ENCODE measurements at places on chromosomes 11 and 22.

DNA sequence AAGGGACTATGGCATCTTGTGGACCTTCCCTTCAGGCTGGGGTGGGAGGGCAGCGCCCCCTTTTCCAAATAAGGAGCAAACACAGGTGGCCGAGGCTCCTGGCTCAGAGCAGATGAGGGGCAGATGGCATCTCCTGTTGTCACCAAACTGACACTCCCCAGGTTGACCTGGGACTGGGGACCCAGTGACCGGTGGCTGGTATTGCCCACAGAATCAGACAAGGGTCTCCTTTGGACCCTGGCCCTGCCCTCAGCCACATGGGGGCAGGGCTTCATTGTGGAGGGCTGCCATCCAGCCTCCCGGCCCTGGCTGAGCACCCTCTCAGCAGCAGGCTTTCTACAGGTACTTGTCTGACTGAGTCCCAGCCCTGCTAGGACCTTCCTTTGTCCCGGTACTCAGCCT, 842 bp upstream of the SIGIRR start:
- no peak for DNase-seq

GRCh38 chr11:115379528-115379927, 124.7 kb downstream of the CADM1 start:
- DNase-seq, result no peak

DNA sequence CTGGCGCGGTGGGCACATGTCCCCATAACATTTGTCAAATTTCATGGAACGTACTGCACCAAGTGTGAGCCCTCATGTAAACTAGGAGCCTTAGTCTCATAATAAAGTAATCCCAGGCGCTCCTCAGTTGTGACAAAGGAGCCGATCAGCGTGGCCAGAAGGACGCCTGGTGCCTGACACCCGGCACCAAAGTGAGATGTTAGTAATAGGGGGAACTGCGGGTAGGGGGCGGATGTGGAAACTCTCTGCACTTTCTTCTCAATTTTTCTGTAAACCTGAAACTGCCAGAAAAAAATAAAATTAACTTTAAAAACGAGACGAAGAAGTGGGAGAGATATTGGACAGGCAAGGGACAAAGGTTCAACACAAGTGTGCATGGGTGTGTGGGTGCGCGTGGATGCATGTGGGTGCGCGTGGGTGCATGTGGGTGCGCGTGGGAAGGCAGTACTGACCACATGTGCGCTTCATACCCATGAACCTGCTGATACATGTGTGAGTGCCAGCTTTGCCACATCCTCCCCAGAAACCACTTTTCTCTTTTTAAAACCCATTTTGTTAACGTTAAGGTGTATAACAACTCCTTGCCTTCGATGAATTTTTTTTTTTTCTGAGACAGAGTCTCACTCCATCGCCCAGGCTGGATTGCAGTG, 55.4 kb upstream of the LINC01488 start:
- no peak for DNase-seq

DNA sequence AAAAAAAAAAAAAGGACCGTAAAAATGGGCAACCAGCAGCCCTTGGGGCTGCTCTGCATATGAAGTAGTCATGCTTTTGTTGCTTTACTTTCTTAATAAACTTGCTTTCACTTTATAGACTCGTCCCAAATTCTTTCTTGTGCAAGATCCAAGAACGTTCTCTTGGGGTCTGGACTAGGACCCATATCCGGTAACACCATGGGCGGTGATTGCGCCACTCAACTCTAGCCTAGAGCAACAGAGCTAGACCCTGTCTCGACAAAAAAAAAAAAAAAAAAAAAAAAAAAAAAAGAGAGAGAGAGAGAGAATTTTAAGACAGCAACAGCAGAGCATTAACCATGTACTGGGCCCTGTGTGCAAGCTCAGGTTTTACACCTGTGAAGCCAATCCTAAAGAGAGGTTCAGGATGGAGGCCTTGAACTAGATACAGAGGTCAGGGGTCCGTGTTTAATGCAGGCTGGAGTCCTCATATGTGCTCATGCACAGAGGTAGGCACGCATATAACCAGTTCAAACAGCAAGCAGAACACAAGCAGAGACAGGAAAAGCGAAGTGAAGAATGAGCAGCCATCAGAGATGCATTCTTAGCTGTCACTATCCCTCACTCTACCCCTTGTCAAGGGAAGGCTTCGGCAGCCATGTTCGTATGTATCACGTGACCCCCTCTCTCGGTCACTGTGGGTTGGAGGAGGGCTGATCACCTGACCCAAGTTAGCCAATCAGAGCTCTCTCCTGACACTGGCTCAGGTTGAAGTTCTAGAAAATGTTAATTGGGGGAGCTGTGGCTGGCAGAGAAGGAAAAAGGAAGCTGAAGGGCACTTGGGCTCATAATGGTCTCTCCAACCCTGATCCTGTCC, 16.7 kb upstream of the SYT12 start:
- no peak for DNase-seq

- no peak for DNase-seq
Observed at GRCh38 chr11:117808784-117809183, 11.8 kb upstream of the DSCAML1 start.

DNA sequence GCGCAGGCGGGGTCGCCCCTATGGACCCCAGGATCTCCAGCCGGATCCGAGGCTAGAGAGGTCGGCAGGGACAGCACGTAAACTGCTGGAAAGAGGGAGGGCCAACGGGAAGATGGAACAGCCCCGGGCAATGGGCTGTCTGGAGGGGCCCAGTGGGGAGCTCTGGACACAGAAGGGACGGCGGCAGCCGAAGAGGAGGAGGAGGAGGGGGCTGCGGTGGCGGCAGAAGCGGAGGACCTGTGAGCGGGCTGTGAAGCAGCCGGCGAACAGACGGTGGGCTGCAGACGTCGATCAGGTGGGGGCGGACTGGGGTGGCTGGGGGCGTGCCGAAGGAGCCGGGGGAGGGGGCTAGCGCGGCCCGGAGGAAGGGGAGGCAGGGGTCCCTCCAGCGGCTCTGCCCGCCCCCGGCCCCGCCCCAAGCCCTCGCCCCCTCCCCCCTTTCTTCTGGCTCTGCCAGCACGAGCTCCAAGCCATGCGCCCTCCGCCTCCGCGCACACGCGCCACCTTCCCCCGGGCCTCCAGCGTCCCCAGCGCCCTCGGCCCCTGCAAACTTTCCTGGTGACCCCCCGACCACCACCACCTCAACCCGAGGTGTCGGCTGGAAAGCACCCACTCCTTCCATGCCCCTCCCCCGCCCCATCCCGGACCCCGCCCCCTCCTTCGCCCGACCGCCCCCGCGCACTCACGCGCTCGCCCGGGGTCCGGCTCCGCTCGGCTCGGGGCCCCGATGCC, 432 bp downstream of the TNKS1BP1 start:
- no peak for DNase-seq

DNA sequence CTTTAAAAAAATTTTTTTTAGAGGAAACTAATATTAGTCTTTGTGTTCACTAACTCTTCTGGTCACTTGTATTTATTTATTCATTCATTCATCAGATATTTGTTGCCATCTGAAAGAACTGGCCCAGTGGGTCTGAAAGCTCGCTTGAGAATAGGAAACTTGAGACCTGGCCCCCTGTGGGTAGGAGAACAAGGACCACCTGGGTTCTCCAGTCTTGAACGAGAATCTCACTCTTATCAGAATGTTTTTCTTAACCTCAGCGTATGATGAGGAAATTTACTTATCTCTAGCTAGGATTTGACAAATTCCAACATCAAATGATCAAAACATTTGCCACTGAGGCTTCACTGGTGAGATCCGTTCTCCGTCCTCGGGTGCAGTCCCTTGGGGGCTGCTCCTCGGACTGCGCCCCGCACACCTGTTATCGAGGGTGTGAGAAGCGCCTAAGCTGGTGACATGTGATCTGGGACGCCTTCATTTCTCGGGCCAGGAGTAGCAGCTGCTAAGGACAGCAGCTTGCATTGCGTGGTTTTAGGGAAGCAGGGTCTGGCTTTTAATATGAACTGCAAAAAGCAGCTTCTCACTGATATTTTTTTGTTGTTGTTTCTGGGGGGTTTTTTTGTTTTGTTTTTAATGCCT, 6.3 kb downstream of the C22orf31 start:
- DNase-seq, result no peak
